ENCODE measurements at places on chromosomes 3 and 15. TPM values are rescaled to one million over a fixed set of nuclear protein-coding genes. Genes with fewer than 3 reads are reported as not detected.

The CDC25A gene
- total RNA-seq = 1.8 TPM

The KLF15 gene
- total RNA-seq = 0.39 TPM

The SEMA6D gene
- not detected for total RNA-seq

The ZIC1 gene
- total RNA-seq = not detected

The CHRNA5 gene
- 1.3 TPM for total RNA-seq

The NANOGP8 gene
- total RNA-seq = not detected

The SLC2A2 gene
- total RNA-seq = not detected
